ENCODE measurements at places on chromosomes 5 and 9. TPM values are rescaled to one million over a fixed set of nuclear protein-coding genes. Genes with fewer than 3 reads are reported as not detected.

SHOC1 gene
- 0.06 TPM for total RNA-seq

GRCh38 chr9:86287013-86287412 lies 4.7 kb upstream of the ISCA1 start:
- no peaks in the 10 kb centered on the region for H3K4me1 ChIP-seq
- H3K4me3 ChIP-seq = no peak overlapping the region
- DNase-seq = no peak
- no peak overlapping the region for H3K27ac ChIP-seq
- no peaks in the 10 kb centered on the region for H3K36me3 ChIP-seq

IFNK gene
- total RNA-seq = not detected

DNA sequence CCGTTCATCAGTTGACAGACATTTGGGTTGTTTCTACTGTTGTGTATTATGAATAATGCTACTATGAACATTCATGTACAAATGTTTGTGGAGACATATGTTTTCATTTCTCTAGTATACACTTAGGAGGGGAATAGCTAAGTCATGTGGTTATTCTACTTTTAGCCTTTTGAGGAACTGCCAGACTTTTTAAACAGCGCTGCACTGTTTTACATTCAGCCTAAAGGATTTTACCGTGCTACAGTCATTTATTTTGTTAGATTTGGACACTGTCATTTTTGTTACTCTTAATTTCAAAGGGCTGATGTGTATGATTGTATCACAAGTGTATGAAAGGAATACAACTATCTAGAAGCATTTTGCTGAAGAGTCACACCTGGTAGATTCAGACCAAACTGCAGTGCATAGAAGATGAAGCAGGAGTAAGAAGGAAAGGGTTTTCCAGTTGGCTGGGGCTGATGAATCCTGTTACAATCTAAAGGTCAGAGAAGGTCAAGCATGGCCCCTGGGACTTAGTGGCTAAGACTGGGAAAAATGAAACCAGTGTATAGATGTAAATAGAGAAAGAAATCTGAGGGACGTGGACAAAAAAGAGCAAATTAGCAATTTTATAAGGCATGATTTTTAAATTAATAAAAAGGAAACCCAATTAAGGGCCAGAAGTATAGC lies 509.7 kb downstream of the PSAT1 start:
- no peak for DNase-seq
- no peak overlapping the region for H3K4me3 ChIP-seq
- no peaks in the 10 kb centered on the region for H3K4me1 ChIP-seq
- no peaks in the 10 kb centered on the region for H3K36me3 ChIP-seq
- H3K27ac ChIP-seq = no peak overlapping the region
- H3K27me3 ChIP-seq = no peaks in the 10 kb centered on the region

DNA sequence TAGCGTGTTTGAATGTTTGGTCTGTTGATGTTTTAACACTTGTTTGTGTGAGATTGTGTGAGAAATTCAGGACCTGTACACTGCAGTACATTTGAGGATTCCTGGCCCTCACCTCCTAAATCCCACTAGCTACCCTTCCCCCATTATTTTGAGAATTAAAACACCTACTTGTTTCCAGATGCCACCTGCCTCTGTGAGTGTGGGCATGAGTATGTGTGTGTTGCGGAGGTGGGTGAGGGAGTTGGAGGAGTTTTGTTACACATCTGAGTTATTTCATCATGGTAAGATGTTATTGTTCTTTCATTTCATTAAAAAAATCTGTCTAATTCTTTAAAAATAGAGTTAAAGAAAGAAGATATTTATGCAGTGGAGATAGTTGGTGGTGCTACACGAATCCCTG lies 36.3 kb downstream of the HSPA4 start:
- H3K27me3 ChIP-seq = no peaks in the 10 kb centered on the region
- H3K4me1 ChIP-seq = no peaks in the 10 kb centered on the region
- H3K27ac ChIP-seq = no peak overlapping the region
- H3K36me3 ChIP-seq = no peaks in the 10 kb centered on the region
- DNase-seq = no peak
- H3K4me3 ChIP-seq = no peak overlapping the region

IGIP gene
- 5.9 TPM for total RNA-seq

TOR4A gene
- total RNA-seq = 6.8 TPM

MUSK gene
- total RNA-seq = not detected

TAF1L gene
- not detected for total RNA-seq

DNA sequence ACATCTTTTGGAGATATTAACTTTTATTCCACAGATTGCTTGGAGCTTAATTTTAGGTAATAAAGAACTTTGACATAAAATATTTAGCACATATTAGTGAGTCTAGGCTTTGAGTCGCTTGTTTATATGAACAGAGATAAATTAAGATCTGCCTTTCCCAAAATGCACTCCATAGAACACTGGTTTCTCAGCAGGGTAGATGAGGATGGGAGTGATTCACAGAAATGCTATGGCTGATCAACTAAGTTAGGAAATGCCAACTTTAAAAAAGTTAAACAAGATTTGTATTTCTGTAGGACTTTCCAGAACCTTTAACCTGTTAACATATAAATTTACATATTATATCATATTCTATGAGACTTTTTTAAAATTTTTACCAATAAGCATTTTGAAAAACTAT lies 65.2 kb downstream of the STARD4 start:
- H3K4me3 ChIP-seq = no peak overlapping the region
- H3K27ac ChIP-seq = no peak overlapping the region
- no peak for DNase-seq
- no peaks in the 10 kb centered on the region for H3K36me3 ChIP-seq

INSL4 gene
- not detected for total RNA-seq

GRCh38 chr9:81499594-81499993 lies 189.8 kb downstream of the TLE1 start:
- no peak overlapping the region for H3K27ac ChIP-seq
- H3K36me3 ChIP-seq = no peaks in the 10 kb centered on the region
- no peaks in the 10 kb centered on the region for H3K27me3 ChIP-seq
- no peak overlapping the region for H3K4me3 ChIP-seq
- H3K4me1 ChIP-seq = no peaks in the 10 kb centered on the region

NUTM2G gene
- not detected for total RNA-seq

DNA sequence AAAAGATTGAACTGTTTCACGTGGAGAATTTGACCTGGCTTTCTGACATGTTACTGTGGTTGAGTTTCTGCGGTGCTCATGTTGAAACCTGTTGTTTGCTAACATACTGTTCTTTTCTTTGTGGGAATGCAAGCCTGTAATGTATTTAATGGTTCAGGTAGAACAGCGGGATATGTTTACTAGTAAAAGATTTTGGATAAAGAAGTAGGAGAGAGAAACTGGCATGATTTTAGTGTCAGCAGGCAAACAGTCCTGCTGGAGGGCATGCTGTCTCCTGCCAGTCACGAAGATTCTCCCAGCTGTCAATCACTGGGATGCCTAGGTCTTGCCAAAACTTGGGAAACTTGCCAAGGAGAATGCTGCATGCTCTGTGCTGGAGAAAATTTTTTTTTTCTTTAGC lies 263.5 kb downstream of the TAF11L14 start:
- DNase-seq = no peak
- no peaks in the 10 kb centered on the region for H3K27me3 ChIP-seq
- no peak overlapping the region for H3K27ac ChIP-seq
- H3K4me3 ChIP-seq = no peak overlapping the region
